ENCODE measurements at places on chromosomes 12 and 14.

GRCh38 chr14:77185093-77185465 is 3.5 kb downstream of the TMEM63C start:
- no peak for DNase-seq

- DNase-seq, result no peak
Measured at GRCh38 chr14:75752086-75752485, 91.0 kb downstream of the TTLL5 start.

DNA sequence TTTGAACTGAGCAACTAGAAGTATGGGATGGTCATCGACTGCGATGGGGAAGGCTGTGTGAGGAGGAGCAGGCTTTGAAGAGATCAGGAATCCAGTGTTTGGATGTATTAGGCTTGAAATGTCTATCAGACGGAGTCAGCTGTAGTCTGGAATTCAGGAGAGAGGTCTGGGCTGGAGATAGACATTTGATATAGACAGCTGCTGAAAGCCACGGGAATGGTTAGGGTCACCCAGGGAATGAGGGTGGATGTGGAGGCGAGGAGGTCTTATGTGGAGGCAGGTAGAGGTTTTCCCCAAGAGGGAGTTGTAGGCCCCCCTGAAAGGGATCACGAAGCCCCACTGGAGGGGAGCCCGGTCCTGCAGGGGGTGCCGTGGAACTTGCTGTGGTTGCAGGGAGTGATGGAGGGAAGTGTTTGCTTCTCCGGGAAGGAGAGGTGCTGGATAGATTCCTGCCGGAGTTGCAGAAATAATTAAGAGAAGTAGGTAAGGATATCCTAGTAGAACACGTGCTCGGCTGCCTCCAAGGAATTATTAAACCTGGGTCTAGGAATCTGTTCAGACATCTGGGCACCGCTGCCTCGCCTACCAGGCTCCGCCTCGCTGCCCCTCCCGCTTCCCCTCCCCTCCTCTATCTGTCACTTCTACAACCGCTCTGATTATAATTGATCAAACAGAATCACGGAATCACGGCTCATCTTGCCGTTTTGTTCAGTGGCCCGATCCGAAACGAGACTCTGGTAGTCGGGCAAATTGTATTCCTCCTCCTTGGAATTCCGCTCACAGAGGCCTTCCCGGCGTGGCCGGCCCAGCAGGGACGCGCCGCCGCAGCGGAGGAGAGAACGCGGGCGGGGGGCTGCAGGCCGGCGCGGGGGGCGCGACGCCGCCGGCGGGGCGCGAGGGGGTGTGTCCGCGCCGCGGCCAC is 826 bp upstream of the CACNA1C start:
- no peak for DNase-seq

DNA sequence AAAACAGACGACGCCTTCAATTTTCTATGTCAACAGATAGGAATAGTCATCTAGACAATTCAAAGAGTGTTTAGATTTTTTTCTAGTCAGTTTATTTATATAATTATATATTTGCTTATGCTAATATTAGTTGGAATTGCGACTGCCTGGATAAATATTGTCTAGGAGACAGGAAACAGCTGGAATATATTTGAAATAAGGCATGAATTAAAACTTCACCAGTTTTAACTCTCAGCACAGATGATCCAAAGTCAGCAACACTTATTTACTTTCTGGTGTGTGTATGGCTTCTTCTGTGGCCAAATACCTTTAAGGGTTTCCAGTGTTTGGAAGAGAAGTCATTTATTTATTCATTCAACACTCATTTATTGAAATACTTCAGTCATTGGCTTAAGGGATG is 1215.4 kb upstream of the USP15 start:
- no peak for DNase-seq

DNA sequence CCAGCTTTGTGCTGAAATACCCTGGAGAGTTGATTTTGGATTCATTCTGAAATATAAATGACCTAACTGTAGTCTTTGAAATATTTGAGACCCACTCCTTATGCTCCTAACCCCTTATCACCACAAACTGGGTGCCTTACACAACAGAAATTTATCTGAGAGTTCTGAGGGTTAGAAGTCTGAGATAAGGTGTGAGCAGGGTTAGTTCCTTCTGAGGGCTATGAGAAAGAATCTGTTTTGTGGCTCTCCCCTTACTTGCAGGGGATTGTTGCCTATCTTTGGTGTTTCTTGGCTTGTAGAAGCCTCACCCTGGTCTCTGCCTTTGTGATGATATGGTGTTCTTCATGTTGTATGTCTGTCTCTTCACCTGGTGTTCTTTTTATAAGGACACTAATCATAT is 91.7 kb downstream of the DERA start:
- no peak for DNase-seq

GRCh38 chr12:69476276-69477017 is 6.3 kb downstream of the FRS2 start:
- DNase-seq, result no peak

- DNase-seq, result no peak
Measured at GRCh38 chr14:94379291-94380224, 8.8 kb downstream of the SERPINA1 start.
